ENCODE measurements at places on chromosomes 2 and 18. TPM values are rescaled to one million over a fixed set of nuclear protein-coding genes. Genes with fewer than 3 reads are reported as not detected.

The CCL20 gene
- total RNA-seq, result not detected

The RPS27A gene
- total RNA-seq, result 1,130 TPM

The LRRC30 gene
- not detected for total RNA-seq

The MC5R gene
- total RNA-seq, result not detected

The TBR1 gene
- total RNA-seq, result not detected

The LTBP1 gene
- total RNA-seq, result 29.4 TPM

DNA sequence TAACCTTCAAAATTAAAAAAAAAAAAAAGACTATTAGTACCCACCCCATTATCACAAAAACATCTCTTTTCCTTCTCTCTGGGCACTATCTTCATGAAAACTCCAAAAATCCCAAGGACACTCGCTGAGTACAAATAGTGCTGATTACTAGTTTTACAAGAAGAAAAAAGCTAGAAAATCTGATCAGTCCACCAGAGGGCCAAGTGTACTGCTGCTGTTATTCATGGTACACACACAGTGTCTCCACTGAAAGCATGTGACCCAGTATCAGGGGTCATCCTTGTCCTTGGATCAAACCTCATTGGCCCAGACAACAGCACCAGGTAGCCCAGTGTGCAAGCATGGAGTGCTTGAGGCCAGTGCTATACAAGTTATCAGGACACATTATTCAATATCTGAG is 382.7 kb upstream of the KLHL29 start:
- H3K27me3 ChIP-seq, result no peaks in the 10 kb centered on the region
- H3K4me3 ChIP-seq, result no peak overlapping the region
- no peaks in the 10 kb centered on the region for H3K36me3 ChIP-seq
- H3K4me1 ChIP-seq, result no peaks in the 10 kb centered on the region

GRCh38 chr2:16165518-16166326 is 225.4 kb downstream of the MYCN start:
- no peaks in the 10 kb centered on the region for H3K4me1 ChIP-seq
- no peaks in the 10 kb centered on the region for H3K27me3 ChIP-seq
- no peak for DNase-seq
- H3K36me3 ChIP-seq, result no peaks in the 10 kb centered on the region
- H3K4me3 ChIP-seq, result no peak overlapping the region

GRCh38 chr2:34234823-34235222 is 635.7 kb upstream of the FAM98A start:
- no peaks in the 10 kb centered on the region for H3K4me1 ChIP-seq
- H3K4me3 ChIP-seq, result no peak overlapping the region
- no peak for DNase-seq
- no peaks in the 10 kb centered on the region for H3K27me3 ChIP-seq

DNA sequence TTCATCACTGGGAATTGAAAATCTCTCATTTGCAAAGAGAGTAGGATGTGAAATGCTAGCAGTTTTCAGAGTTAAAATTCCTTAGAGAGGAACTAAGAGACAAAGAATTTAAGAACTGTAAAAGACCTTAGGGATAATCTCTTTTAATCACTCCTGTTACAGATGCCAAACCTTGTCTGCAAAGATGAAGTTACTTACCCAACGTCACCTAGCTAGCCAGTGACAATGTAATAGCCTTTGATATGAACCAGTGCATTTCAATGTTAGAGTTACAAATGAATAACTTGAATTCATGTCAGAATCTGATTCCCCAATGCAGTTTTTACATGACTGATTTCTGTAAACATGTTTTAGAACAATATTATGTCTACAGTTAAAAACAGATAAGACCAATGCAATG is 190.1 kb downstream of the LRP1B start:
- H3K4me3 ChIP-seq, result no peak overlapping the region
- no peak for DNase-seq
- H3K36me3 ChIP-seq, result no peaks in the 10 kb centered on the region
- no peaks in the 10 kb centered on the region for H3K4me1 ChIP-seq
- no peaks in the 10 kb centered on the region for H3K27me3 ChIP-seq

DNA sequence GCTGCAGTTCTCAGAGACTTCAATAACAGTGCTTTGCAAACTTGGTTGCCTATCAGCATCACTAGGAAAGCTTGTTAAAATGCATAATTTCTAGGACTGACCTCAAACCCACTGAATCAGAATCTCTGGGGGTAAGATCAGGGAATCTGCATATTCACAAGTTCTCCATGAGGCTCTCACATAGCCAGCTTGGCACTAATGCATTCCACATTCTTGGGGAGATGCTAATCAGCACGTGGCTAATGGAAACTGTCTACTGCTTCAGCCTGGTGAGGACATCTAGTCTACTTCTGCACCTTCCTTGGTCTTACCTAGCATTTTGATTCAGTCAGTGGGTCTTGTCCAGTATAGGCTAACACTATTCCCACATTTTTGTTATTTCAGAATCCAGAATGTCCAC is 56.3 kb downstream of the RBKS start:
- no peak overlapping the region for H3K4me3 ChIP-seq
- H3K27ac ChIP-seq, result no peak overlapping the region
- DNase-seq, result no peak
- H3K36me3 ChIP-seq, result peaks cover 8% of the 10 kb centered on the region
- peaks cover 8% of the 10 kb centered on the region for H3K4me1 ChIP-seq

DNA sequence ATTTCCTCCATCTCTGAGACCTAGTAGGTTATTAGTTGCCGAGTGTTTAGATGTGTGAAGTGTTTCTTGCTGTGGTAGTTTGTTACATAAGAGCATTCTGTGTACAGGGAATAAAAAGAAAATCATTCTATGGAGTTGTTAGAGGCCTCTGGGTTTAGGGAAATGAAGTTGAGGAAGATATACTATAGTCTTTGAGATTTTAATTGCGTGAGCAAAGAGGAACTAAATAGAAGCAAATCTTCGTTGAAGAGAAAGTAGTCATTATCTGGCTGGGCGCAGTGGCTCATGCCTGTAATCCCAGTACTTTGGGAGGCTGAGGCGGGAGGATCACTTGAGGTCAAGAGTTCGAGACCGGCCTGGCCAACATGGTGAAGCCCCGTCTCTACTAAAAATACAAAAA is 19.0 kb downstream of the USP39 start:
- DNase-seq, result no peak
- no peak overlapping the region for H3K4me3 ChIP-seq
- H3K27ac ChIP-seq, result no peak overlapping the region

DNA sequence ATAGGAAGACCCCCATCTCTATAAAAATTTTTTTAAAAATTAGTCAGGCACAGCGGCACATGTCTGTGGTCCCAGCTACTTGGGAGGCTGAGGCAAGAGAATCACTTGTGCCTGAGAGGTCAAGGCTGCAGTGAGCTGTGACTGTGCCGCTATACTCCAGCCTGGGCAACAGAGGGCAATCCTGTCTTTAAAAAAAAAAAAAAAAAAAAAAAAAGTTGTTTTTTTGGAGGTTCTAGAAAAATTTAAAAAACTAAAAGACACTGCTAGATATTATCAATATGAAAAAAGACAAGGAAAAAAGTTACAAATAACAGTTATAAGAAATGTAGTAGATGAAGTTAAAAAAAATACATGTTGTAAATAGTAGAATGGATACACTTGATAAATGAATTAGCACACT is 56.1 kb upstream of the C2orf15 start:
- H3K36me3 ChIP-seq, result no peaks in the 10 kb centered on the region
- no peaks in the 10 kb centered on the region for H3K27me3 ChIP-seq
- H3K27ac ChIP-seq, result no peak overlapping the region
- no peak for DNase-seq
- no peak overlapping the region for H3K4me3 ChIP-seq

DNA sequence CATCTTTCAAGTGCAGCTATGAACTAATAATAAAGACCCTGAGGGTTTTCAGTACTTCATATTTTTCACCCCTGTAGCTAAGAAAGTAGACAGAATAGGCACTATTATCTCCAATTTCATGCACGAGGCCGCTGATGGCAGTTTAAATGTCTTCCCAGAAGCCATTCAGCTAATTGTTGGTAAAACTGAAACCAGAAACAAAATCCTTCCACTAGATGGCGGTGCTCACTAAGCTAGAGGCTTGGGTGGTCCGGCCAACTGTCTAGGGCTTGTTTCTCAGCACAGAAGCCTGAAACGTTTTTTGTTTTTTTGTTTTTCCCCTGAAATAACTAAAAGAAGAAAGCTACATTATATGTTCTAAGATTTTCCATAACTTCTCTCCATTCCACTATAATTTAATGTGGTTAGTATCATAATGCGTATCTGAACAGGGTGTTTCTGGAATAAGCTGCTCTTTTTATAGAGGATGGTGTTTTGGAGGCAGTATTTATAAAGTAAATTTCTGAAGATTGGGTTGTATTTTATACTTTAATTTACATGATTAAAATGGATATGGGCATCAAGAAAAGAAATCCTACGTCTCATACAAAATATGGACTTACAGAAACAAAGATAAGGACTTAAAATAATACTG is 159.4 kb downstream of the PIK3C3 start:
- H3K27ac ChIP-seq, result no peak overlapping the region
- H3K4me3 ChIP-seq, result no peak overlapping the region
- no peaks in the 10 kb centered on the region for H3K27me3 ChIP-seq

DNA sequence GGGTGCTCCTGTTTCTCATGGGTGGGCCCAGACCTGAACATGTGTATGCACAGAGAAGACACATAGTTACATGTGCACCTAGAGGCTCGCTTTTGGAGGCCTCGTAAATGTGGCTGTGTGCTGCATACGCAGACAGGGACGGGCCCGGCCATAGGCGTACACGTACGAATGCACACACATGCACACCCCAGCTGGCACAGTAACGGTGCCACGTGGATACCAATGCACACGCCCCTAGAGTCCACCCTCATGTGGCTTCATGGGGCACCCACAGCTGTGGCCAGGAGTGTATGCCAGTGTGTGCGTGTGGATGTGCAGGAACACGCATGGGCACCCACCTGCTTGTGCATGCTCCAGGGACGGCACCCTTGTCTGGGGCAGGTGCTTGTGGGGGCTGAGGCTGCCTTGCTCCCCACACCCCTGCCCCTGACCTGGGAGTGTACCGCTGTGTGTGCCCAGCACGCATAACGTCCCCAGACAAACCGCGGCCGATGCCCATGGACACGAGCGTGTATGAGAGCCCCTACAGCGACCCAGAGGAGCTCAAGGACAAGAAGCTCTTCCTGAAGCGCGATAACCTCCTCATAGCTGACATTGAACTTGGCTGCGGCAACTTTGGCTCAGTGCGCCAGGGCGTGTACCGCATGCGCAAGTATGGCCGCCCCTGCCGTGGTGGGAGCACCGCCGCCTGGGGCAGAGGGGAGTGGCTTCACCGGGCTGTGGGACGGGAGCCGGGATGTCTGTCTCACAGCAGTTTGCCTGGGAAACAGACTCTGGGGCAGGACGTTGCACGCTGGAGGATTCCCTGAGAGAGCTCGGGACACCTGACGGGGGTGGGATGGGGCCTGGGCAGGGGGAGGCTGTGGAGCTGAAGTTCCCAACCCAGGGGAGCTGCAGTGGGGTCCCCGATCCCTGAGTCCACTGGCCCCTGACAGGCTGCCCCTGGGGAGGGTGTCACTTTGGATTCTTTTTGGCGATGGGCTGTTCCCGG is 21.0 kb downstream of the ZAP70 start:
- no peak for DNase-seq
- no peaks in the 10 kb centered on the region for H3K27me3 ChIP-seq
- H3K4me3 ChIP-seq, result no peak overlapping the region
- H3K4me1 ChIP-seq, result no peaks in the 10 kb centered on the region
- H3K36me3 ChIP-seq, result no peaks in the 10 kb centered on the region
- H3K27ac ChIP-seq, result no peak overlapping the region

GRCh38 chr2:232204457-232204931 is 174.1 kb upstream of the ALPP start:
- no peak overlapping the region for H3K27ac ChIP-seq
- H3K27me3 ChIP-seq, result no peaks in the 10 kb centered on the region
- no peak for DNase-seq
- H3K36me3 ChIP-seq, result no peaks in the 10 kb centered on the region
- no peak overlapping the region for H3K4me3 ChIP-seq

- no peak for DNase-seq
- peak overlapping the region; percentile 49 for H3K4me3 ChIP-seq
- no peaks in the 10 kb centered on the region for H3K27me3 ChIP-seq
- H3K27ac ChIP-seq, result peak overlapping the region; percentile 63
Measured at GRCh38 chr2:183078163-183078463, 434 bp upstream of the DUSP19 start.

DNA sequence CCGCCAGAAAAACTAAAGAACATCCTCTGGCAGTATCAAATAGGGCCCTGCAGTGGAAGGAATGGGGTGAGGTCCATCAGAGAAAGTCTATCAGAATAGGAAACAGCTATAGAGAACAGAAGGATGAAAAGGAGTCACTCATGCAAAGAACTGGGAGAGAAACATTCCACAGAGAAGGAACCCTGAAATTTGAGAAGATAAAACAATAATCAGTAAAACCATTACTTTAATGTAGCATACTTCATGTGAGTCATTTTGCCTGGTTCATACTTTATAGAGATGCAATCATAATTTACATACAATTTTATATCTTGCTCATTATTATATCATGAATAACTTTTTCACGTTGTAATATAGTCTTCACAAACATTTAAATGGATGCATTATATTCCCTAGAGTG is 402.2 kb downstream of the NCKAP5 start:
- H3K36me3 ChIP-seq, result no peaks in the 10 kb centered on the region
- H3K27ac ChIP-seq, result no peak overlapping the region
- DNase-seq, result no peak
- H3K27me3 ChIP-seq, result no peaks in the 10 kb centered on the region
- no peaks in the 10 kb centered on the region for H3K4me1 ChIP-seq
- H3K4me3 ChIP-seq, result no peak overlapping the region

- H3K27me3 ChIP-seq, result no peaks in the 10 kb centered on the region
- peak overlapping the region; percentile 51 for H3K27ac ChIP-seq
- H3K36me3 ChIP-seq, result no peaks in the 10 kb centered on the region
Measured at GRCh38 chr2:191501561-191502168, 176.3 kb upstream of the NABP1 start.

DNA sequence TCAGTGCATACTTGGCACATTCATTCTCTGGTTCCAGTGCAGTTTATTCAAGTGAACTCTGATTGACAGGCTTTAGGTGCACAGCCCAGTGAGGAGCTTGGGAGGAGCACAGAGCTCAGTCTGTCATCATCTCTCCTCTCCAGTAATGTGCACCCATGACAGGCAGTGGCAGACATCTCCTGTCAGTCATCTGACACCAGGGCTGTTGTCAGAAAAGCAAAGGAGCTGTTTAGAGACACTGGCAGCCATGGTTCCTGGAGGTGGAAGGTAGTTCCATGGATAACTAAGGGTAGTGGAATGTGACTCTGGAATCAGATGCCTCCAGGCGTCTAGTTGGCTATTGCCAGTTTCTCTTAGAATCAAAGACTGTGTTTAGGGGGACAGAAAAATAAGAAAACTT is 308.8 kb downstream of the DCDC2C start:
- no peaks in the 10 kb centered on the region for H3K36me3 ChIP-seq
- no peak overlapping the region for H3K4me3 ChIP-seq
- DNase-seq, result no peak
- no peaks in the 10 kb centered on the region for H3K27me3 ChIP-seq

DNA sequence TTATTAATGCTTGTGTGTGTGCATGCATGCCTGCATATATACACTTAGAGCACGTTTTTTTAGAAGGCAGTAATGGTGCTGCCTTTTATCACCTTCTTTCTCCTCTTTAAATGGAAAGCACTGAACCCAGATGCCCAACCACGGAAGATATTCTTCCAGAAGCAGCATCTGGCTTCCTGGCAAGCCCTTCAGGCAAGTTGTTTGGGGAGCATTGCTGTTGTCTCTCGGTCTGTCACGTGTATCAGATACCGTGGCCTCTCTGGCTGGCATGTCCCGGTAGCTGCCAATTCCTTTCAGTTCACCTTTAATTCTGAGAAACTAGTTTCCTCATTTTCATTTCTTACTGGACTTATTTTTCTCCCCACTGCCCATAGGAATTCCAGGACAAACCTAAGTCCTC is 587.8 kb downstream of the ARHGAP15 start:
- peaks cover 20% of the 10 kb centered on the region for H3K4me1 ChIP-seq
- H3K27ac ChIP-seq, result peak overlapping the region; percentile 22
- peak overlapping the region; percentile 25 for H3K4me3 ChIP-seq
- no peak for DNase-seq
- H3K36me3 ChIP-seq, result no peaks in the 10 kb centered on the region
- no peaks in the 10 kb centered on the region for H3K27me3 ChIP-seq
